Activated CD4-positive, CD25-positive, alpha-beta regulatory T cell (primary cell): ENCODE measurements at places on chromosomes 13 and 19.

GRCh38 chr13:113155201-113155600 lies 3.2 kb upstream of the PROZ start:
- DNase-seq, result no peak

DNA sequence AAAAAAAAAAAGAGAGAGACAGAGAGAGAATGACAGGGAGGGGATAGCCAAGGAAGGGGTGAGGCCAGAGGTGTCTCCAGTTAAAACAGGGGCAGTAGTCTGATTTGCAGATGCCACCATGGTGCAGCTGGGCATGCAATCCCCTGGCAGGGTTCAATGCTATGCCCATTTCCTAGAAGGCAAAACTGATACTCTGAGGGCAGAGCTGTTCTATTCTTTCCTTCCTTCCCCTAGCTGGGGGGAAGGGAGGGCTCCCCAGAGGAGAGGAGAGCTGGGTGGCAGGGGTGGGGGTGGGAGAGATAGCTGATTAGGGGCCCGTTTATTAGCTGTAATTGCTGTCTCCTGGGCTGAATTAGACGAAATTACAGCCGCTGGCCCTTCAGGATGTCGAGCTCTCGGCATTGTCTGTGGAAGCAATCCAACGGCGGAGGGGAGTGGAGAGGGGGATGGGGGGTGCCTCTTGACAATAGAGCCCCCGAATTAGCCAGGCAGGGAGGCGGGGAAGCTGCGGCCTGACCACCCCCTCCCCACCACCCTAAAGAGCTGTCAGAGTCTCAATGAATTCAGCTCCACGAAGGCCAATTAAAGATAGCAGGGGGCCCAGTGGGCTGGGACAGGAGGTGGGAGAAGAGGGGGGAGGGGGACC lies 14.4 kb upstream of the DPP9 start:
- no peak for DNase-seq

GRCh38 chr13:108297114-108297513 lies 27.6 kb downstream of the TNFSF13B start:
- no peak for DNase-seq

- no peak for DNase-seq
These were observed 832.3 kb upstream of the SLC10A2 start for GRCh38 chr13:103898481-103898880.

- DNase-seq, result peak; percentile 10
These were observed 16.7 kb downstream of the TSKS start for GRCh38 chr19:49746206-49746958.

GRCh38 chr19:49816590-49816989 lies 1.5 kb upstream of the MED25 start:
- DNase-seq, result no peak

DNA sequence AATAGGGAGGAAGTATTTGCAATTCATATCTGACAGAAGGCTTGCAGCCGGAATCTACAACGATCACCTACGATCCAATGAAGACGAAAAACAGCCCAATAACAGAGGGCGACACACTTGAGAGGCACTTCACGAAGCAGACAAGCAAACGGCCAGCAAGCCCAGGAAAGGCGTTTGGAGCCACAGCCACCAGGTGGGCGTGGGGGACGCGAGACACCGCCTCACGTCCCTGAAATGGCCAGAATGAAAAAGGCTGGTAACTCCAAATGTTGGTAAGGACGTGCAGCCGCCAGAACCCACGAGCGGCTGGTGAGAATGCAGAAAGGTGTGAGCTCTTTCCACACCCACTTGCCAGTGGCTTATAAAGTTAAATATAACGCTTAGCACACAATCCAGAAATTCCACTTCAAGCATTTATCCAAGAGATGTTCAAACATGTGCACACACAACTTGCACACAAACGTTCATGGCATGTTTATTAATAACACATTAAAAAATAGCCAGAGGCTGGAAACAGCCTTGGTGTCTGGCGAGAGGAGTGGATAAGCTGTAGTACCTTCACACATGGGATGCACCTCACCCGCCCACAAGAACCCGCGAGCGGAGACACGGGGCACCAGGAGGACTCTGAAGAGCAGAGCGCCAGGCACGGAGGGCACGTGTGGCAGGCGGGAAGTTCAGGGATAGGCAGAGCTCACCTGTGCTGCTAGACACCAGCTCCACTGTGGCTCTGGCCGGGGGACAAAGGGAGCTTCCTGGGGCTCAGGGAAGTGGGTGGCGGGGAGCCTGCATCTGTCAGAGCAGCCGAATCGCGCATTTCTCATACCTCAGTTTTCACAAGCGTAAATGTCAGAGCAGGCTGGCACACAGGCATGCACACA lies 89.3 kb downstream of the SPACA7 start:
- DNase-seq, result no peak

DNA sequence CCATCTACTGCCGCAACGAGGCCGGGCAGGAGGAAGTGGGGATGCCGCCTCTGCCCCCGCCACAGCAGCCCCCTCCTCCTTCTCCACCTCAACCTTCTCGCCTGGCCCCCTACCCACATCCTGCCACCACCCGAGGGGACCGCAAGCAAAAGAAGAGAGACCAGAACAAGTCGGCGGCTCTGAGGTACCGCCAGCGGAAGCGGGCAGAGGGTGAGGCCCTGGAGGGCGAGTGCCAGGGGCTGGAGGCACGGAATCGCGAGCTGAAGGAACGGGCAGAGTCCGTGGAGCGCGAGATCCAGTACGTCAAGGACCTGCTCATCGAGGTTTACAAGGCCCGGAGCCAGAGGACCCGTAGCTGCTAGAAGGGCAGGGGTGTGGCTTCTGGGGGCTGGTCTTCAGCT lies 3.4 kb upstream of the NUP62 start:
- no peak for DNase-seq

DNA sequence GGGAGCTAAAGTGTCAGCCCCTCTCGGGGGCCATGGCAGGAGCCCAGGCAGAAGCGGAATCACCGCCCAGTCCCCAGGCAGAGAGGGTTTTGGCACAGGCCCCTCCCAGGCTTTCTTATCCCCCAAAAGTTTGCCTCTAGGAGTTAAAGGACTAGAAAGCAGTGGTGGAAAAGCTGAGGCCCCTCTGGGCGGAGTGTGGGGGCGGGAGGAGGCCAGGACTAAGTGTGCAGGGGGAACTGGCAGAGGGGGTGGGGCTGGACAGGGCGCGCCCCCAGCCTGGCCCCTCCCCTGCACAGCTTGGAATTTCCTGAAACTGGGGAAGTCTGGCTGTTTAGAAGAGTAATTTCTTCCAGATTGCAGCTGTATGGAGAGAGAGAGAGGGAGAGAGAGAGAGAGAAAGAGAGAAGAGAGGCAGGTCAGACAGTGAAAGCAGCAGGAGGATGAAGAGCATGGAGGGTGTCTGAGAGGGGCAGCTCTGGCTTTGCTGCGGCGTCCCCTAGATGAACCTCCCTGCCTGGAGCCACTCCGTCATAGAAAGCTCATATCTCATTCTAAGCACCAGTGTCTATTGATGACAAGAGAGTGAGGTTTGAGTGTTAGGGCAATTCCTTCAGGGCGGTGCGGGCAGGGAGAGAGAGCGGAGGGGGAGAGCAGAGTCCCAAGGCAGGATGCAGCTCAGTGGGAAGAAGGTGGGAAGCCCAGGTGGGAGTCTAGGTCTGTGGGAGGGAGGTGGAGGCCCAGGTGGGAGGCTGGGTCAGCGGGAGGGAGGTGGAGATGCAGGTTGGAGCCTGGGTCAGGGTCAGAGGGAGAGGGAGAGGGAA lies at the start of gene CDC42EP5:
Gene CDC42EP5, minus strand, starts transcription at position 226 of the 821 bp plus-strand sequence. CDS start 7,749 bp downstream, outside the sequence.
- DNase-seq, result no peak

DNA sequence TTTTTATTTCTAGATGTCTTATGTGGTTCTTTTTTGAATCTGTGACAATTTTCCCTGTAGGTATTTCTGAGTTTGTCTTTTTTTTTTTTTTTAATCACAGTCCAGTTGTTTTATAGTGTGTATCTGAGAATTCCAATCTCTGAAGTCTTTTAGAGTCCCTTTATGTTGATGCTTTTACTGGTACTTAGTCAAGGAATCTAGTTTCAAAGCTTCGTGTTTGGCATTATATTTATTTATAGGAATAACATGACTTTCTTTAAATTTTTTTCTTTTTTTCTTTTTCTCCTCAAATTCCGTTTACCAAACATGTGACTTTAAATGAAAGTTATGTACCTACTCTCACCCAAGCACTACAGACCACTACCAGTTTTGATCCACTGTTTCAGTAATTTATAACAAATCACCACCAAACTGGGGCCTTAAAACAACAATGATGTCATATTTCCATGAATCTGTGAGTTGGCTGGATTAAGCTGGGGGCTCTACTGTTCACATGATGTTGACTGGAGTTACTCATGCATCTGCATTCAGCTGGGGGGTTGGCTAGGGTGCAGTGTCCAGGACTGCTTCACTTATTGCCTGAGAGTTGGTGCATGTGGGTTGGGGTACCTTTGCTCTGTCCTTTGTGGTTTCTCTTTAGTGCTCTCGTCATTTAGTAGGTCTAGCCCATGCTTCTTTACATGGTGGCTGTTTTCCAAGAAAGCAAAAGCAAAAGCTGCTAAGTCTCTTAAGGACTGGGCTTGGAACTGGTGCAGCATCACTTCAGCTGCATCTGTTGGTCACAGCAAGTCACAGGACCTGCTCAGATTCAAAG lies 22.3 kb downstream of the KCTD4 start:
- DNase-seq, result no peak

DNA sequence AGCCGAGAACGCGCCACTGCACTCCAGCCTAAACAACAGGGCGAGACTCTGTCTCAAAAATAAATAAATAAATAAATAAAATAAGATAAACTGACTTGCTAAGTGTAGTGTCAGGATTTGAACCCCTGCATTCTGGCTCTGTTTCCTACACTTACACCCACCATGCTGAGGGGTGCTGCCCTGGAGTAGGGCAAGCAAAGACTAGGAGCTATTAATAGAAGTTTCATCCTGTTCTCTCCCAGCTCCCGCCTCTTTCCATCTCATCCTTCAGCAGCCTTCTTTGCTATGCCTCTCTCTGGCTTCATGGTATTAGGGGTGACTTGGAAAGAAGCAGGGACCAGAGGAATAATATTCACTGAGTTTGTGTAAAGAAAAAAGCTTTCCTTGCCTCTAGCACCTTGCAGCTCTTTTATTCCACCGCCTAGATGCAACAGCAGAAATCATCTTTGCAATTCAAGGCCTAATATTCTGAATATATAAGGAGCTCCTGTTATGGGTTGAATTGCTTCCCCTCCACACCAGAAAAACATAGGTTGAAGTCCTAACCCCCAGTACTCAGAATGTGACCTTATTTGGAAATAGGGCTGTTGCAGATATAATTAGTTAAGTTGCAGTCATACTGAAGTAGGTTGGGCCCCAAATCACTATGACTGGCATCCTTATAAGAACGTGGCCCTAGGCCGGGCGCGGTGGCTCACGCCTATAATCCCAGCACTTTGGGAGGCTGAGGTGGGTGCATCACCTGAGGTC lies 8.7 kb upstream of the PLAUR start:
- DNase-seq, result no peak

DNA sequence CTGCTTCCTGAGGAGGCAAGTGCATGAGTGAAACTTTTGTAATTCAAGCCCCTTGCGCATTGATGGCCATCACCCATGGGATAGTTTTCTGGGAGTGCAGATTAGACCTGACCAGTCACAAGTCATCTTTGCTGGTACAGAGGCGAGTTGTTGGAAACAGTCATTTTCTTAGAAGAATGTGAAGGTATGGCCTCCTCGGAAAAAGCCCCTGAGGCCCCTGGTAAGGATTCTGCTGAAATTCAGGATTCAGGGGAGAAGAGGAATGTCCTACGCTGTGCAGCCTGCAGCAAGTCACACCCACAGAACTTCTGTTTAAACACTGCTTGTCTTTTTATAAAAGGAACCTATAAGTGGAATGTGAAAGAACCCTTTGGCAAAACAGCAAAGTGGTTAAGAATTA lies 11.0 kb upstream of the SPART start:
- no peak for DNase-seq

DNA sequence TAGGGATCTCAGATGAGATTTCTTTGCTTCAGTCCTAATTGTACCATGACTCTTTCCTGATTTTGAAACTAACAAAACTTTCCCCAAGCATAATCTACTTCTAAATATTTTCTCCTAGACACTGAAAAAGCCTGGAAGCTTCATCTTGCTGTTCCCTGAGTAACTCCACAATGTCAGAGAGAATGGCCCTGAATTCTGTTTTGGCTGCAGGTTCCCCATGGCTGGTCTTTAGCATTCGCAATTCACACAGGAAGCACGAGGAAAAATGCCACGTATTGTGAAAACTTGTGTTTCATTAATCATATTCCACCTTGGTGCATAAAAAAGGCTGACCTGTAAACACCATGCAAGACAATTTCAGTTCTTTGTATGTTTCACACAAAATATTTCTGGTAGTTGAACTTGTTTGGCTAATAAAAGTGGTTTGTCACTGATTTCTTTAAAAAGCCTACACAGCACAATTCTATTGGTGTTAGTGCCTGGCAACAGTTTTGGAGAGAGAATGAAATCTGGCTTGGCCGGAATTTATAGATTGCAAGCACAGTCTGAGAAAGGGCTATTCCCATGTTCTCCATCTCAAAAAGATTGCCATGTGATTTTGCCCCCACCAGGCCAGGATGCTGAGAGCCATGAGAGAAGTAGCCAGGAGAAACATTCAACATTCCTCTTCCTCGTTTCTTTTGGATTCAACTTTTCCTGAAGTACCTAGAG lies 367.1 kb downstream of the NDFIP2 start:
- DNase-seq, result no peak

GRCh38 chr19:40348961-40349507 lies 539 bp downstream of the PLD3 start:
- DNase-seq, result no peak

DNA sequence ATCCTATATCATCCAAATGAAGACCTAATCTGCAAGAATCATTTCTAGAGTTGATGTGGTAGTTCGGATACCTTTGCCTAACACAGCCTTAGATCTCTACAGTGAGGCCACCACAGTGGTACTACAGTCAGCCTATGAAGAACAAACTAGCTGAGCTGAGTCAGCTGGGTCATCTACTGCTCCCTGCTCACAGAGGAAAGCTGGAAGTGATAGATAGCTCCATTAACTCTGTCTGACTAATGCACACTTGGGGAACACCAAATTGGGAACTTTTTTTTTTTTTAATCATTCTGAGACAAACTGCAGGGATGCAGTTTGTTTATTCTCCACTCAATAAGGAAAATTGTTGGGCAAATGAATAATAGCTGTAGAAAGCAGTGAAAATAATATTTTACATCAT lies 1160.6 kb downstream of the PCDH9 start:
- no peak for DNase-seq

DNA sequence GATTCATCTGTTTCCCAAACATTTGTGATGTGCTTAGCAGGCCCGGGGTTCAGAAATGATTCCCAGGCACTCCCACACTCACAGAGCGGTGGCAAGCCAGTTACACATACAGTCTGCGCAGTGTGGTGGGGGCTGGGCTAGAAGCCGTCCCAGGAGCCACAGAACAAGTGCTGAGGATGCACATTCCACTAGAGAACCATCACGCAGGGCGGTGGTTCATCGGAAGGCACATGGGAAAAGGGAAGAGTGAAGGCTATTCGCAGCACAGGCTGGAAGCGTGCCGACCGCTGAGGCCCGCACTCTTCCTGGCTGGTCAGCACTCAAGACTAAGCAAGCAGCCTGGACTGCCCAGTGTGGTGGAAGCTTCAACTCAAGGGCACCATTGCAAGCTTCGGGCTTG lies 126.3 kb upstream of the SLC7A1 start:
- DNase-seq, result no peak
